ENCODE measurements at places on chromosomes 13 and 19. TPM values are rescaled to one million over a fixed set of nuclear protein-coding genes. Genes with fewer than 3 reads are reported as not detected.

CPB2 gene
- total RNA-seq: not detected

FAM216B gene
- total RNA-seq: not detected

FBN3 gene
- not detected for total RNA-seq

STOML3 gene
- not detected for total RNA-seq

- no peak for DNase-seq
These were observed 65.5 kb downstream of the TSHZ3 start for GRCh38 chr19:31283701-31284100.

DNA sequence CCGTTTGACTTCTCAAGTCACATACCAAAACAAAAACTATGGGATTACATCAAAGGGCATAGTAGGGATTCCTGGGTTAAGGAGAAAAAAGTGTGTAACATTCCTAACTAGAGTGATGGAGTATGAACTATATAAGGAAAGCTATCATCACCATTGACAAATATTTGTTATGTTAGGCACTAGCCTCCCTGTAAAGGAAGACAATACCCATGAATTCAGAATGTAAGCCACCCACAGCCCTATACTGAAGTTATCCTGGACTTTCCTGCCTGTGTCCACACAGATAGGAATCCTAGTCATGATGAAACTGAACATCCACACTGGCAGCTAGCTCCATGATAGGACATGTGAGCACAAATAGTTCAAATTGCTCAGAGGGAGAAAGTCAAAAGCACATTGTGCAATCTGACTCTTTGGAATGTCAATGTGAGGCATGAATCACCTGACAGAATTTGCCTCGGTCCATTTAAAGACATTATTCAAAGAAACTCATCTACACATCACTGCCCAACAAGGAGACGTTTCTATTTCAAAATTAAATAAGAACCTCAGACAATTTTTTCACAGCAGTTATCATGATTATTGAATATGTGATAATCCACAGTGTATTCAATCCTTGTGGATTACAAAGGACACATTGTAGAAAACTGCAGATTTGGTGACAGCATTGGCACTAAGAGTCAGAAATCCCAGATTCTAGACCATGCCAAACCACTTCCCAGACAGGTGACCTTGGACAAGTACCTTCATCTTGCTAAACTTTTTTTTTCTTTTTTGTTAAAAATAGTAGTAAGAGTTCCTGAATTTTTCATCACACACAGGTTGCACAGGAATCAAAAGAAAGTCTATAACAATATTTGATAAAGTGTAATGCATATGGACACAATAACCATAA is 529.3 kb downstream of the IRS2 start:
- no peak for DNase-seq

DNA sequence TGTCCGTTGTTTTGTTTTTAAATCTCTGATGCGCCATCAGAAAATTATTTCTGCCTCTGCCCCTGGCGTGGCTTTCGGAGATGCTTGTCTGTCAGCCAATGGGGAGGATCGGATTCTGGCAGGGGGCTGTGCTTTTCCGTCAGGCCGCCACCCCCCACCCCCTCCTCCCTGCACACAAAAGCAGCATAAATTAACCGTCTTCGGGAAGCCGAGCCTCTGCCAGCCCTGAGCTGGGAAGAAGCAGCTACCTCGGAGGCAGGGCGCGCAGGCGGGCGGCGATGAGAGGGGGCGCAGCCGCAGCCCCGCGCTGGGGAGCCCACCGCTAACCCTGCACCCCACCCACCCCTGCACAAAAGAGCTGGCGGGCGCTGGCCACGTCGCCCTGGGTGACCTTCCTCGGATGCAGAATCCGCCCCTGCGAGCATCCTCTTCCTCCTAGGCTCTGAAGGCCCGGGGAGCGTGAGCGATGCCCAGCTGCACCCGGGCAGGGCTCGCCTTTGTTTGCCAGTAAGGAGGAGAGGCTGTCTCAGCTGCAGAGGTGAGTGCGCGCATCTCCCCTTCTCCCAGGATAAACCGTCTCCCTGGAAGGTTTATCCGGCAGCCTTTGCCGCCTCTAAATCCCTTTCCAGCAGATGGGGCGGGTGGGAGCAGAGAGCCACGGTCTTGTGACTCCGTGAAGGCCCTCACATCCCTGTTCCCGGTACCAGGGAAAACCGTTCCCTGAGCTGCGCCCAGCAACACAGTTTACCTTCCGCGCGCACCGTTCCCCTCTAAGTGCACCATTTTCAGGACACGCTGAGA is at the start of gene ATCAY:
ATCAY (plus strand) TSS at position 215 of the 801 bp plus-strand sequence. CDS start 5,083 bp downstream, outside the sequence.
- DNase-seq: no peak

- no peak for DNase-seq
These were observed 19.6 kb downstream of the GPR183 start for GRCh38 chr13:99287551-99287950.

- DNase-seq: no peak
These were observed 169.8 kb downstream of the SPRY2 start for GRCh38 chr13:80171096-80171495.

GRCh38 chr13:64997438-64997837 is 2232.7 kb downstream of the PCDH9 start:
- no peak for DNase-seq

DNA sequence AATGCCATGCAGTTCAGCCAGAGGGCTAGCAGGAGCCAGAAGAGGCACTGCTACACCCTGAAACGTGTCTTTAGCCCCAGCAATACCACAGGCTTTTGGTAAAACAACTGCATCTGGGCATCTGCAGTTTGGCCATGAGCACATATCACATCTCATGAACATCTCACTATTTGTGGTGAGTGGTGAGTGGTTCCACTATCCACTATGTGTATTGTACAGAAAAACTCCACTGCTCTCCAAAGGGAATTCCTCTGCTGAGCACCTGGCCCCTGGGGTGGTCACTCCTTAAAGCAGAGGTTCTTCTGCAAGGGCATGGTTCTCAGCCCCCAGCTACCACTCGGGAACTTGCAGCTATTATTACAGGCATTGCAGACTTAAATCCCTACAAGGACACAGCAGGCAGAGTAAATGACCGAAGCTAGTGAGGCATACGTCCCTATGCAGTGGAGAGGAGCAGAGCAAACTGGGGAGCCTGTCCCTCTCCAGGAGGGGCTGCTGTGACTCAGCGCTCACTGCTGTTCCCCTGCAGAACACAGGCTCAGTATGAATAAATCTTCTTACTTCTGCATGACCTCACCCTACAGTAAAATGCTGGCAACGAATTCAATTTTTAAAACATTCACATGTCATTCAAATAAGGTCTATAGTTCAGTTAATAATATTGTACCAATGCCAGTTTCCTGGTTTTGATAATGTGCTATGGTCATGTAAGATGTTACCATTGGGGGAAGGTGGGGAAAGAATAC is 332.4 kb upstream of the ZNF507 start:
- no peak for DNase-seq

- DNase-seq: peak; percentile 13
These were observed 450 bp downstream of the NDUFA11 start for GRCh38 chr19:5903056-5903623.

DNA sequence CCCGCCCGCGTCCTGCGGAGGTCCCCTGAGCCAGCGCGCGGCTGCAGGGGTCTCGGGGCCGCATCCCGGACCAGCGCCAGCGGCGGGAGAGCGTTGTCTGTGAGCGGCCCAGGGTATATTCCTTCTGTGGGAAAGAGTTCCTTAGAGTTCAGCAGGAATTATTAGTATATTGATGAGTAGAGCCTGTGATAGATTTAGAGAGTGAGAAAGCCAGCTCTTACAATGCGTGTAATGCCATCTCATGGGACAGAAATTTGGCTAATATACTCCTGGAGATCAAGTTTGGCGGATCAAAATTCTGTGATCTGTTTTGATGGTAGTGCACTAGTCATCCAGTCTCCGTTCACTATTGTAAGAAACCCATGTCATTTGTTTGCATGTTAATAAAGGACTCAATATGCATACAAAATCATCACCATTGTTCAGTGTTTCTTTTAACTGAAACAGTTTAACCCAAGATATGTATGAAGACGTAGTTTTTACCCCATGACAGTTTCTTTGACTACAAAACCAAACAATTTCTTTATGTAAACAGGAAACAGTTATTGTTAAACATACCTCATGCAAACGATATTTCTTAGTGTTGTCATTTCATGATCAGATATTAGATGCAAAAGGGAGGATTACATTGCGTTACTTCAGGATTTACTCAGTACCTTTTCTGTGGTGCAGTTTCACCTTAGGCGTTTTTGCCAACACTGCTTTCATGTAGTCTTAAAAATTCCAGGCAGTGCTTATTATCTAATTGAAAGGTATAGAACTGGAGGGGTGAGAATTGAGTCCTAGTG is 9.9 kb downstream of the TNFRSF19 start:
- no peak for DNase-seq

GRCh38 chr19:16903347-16903746 is 14.5 kb downstream of the F2RL3 start:
- DNase-seq: no peak

Measured in OCI-LY7 (cell line).